ENCODE measurements at places on chromosomes 11 and 22.

GRCh38 chr11:61347916-61348461 lies 13.7 kb downstream of the CYB561A3 start:
- DNase-seq, result no peak

GRCh38 chr11:120182372-120182771 lies 28.5 kb upstream of the OAF start:
- DNase-seq, result no peak

GRCh38 chr11:3022982-3023381 lies 30.9 kb upstream of the NAP1L4 start:
- DNase-seq, result no peak

DNA sequence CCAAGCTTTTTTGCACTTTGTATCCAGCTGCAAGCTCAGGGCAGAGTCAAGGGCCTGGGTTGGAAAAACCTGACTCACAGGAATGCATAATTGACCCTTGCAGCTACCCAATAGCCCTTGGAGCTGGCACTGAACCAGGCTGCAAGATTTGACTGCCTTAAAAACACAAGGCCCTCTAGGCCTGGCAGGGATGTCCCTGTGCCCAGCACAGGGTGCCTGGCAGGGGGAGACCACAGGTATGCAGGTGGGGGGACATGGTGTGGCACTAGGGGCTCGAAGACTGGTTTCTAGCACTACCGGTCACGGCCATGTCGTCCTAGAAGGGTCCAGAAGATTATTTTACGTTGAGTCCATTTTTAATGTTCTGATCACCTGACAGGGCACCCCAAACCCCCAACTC lies 30.2 kb downstream of the SBF1 start:
- no peak for DNase-seq

DNA sequence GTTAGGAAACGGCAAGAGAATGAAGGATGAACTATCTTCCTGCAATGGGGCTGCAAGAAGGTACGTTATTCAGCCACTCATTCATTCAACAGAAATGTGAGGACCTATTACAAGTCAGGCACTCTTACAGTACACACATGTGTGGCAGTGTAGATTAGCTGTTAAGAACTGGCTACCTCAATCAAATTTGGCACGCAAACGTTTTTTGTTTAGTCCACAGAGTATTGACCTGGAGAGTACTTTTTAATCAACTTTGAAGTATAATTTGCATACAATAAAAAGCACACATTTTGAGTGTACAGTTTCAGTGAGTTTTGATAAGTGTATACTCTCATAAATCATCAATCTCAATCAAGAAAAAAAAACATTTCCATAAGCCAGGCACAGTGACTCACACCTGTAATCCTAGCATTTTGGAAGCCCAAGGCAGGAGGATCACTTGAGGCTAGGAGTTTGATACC lies 24.2 kb downstream of the MRTFA start:
- no peak for DNase-seq

- DNase-seq, result no peak
These were observed 84.0 kb upstream of the RTL6 start for GRCh38 chr22:44582016-44582415.

- DNase-seq, result no peak
These were observed 420.6 kb upstream of the FAT3 start for GRCh38 chr11:91804042-91804441.

- DNase-seq, result no peak
These were observed 4.0 kb downstream of the BANF1 start for GRCh38 chr11:66006134-66006890.

- no peak for DNase-seq
These were observed 960 bp upstream of the CADM1 start for GRCh38 chr11:115505175-115505574.

DNA sequence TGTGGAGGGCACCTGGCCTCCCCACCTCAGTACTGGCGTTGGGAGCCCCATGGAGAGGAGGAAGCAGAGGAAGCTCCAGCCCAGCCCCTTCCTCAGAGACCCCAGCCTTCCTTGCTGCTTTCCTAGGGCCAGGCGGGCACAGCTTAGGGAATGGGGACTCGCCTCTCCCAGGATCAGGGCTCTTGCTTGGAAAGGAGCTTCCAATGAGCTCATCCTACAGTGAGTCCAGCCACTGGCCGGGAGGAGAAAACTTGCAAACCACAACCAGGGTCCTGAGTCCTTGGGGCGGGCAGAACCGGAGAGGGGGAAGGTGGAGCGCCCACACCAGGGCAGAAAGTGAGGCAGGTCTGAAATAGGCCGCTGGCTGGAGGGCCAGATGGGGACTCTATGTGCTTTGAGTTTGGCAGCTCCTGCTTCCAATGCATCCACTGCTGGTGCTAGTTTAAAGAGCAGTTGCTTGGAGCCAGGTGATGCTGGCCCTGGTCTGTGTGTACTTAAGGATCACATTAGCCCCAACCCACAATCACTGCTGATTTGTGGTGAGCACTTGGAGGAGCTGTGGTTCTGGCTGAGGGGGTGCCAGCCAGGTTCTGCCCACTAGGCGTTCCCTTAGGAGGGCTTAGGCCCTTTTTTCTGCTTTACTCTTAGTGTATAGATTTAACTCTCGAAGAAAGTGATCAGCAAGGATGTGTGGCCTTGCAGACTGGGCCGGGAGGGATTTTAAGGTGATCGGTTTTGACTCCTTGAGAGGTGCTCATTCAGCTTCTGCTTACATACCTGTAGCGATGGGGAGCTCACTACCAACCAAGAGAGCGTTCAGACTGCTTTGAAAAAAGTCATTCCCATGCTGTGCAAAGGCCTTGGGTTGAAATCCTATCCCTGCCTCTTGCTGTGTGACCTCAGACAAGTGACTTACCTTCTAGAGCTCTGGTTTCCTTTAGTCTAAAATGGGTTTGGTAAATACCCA lies 81.9 kb downstream of the TP53I11 start:
- DNase-seq, result no peak

DNA sequence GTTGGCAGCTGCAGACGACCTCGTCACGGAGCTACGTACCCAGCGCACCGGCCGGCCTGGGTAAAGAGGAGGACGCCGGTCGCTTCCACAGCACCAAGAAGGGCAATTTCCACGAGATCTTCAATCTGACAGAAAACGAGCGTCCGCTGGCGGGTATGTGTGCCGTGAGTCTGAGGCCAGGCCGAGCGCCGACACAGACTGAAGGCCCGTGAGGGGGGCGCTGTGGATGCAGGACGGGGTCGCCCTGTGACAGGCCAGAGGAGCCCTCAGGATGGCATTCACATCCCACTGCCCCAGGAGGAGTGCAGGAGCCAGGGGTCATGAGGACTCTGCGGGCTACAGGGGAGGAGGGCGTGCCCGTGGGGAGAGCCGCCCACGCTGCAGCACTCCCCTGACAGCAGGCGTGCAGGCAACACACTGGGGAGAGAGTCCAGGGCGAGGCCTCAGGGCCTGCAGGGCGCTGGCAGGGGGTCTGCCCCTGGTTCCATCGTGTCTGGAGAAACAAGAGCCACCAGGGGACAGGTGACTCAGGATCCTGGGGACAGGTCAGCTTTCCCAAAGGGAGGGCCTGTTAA lies 53.6 kb downstream of the GRAMD4 start:
- no peak for DNase-seq

DNA sequence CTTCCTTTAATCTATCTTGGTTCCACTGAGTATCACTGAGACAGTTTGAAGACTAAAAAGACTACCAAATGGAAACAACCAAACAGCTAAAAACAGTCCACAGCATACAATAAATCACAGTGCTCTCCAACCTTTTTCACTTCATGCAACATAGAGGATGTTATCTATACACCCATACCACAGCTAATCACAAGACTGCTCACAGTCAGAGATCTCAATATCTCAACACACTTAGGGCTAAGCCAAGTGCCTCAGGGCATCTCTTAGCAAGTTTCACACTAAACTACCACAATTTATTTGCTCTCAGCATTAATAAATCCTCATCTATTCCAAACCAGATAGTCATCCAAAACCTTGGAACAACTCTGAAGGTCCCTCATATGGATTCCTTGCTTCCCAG lies 129.4 kb downstream of the SBF2 start:
- DNase-seq, result no peak

GRCh38 chr11:86947541-86947940 lies 7.7 kb downstream of the FZD4 start:
- DNase-seq, result no peak

DNA sequence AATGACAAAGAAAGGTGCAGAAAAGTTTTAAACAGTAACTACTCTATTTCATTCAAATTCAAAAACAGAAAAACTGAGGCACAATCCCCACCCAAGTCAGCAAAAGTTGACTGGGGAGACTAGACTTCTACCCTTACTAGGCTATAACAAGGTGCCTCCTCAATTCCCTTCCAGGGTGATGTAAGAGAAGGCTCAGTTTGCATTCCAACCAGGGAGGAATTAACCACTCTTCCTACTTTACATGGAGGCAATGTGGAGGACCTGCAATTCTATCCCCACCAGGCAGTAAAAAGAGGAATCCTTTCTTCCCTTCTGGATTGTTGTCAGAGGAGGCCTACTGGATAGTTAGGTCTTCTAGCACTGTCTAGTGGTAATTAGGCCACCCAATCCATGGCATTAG lies 26.1 kb downstream of the TYR start:
- no peak for DNase-seq

DNA sequence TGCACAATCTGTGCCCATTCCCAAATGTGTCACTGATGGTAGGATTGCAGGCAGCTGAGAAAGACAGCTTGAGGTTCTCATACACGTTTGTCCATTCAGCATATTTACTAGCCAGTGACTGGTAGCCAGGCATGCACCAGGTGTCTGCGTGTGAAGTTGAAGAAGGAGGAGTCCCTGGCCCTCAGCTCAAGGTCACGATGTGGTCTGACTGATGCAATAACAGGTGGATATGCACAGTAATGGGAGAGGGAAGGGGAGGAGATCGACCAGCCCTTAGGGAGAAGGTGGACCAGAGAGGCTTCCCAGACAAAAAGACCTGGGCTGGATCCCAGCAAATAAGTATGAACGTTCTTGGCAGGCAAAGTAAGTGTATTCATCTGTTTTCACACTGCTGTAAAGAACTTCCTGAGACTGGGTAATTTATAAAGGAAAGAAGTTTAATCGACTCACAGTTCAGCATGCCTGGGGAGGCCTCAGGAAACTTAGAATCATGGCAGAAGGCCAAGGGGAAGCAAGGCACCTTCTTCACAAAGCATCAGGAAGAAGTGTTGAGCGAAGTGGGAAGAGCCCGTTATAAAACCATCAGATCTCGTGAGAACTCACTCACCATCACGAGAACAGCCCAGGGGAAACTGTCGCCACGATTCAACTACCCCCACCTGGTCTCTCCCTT lies 96.0 kb downstream of the MN1 start:
- DNase-seq, result no peak

DNA sequence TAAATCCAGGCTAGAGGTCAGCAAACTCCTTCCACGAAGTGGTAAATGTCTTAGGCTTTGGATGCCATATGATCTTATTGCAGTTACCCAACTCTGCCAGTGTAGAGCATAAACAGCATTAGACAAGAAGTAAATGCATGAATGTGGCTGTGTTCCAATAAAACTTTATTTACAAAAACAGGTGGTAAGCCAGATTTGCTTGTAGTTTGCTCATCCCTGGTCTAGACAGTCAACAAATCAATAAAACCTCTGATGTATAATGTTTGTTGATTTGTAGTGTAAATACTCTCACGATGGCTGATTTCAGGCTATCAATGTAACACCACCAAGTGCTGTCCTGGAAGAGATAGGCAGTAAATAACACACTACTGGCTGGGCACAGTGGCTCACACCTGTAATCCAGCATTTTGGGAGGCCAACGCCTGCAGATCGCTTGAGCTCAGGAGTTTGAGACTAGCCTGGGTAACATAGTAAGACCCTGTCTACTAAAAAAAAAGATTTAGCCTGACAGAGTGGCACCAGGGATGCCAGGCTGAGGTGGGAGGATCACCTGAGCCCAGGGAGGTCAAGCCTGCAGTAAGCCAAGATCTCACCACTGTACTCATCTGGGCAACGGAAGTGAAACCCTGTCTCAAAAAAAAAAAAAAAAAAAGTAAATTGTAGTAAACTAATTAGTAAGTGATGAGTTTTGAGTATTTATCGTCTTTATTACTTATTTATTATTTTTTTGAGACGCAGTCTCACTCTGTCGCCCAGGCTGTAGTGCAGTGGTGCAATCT lies 6.9 kb upstream of the CATSPER1 start:
- DNase-seq, result no peak

- DNase-seq, result no peak
These were observed 35.2 kb downstream of the XKR3 start for GRCh38 chr22:16789860-16790493.

DNA sequence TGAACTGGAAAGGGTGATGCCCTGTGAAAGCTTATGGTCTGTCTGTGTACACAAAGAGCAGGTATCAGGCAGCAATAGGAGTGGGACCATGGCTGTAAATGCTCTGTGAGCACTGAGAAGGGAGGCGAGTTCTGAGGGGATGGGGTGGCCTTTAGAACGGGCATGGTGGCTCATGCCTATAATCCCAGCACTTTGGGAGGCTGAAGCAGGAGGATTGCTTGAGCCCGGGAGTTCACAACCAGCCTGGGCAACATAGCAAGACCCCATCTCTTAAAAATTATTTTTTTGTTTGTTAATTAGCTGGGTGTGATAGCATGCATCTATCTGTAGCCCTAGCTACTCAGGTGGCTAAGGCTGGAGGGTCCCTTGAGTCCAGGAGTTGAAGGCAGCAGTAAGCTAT lies 3.5 kb downstream of the SPINDOC start:
- DNase-seq, result no peak

DNA sequence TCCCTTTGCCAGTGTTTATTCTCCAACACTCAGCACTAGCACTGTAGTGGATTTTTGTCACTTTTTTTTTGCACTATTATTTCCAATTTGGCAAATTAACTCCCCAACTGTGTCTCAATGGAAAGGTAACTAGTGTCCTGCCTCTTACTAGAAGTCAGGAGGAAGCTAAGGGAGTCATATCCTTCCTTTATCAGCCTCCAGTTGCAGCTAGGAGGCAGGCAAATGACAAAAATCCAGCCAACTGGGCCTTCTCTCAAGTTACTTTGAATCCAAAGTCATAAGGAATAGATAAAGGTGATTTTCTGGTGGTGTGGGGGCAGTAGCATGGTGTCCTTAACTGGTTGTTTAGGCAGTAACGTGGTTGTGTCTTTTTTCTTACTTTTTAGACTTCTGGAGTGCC lies 15.6 kb upstream of the P4HA3 start:
- no peak for DNase-seq

GRCh38 chr11:14784230-14784629 lies 107.8 kb downstream of the CYP2R1 start:
- DNase-seq, result no peak

- no peak for DNase-seq
These were observed 119.1 kb upstream of the MTNR1B start for GRCh38 chr11:92850296-92850826.

GRCh38 chr11:60995798-60996197 lies 24.3 kb downstream of the CD6 start:
- DNase-seq, result no peak
